Inflammatory macrophage (primary cell): ENCODE measurements at places on chromosomes 7 and 10.

- DNase-seq, result no peak
Measured at GRCh38 chr10:3813267-3813666, 28.3 kb upstream of the KLF6 start.

DNA sequence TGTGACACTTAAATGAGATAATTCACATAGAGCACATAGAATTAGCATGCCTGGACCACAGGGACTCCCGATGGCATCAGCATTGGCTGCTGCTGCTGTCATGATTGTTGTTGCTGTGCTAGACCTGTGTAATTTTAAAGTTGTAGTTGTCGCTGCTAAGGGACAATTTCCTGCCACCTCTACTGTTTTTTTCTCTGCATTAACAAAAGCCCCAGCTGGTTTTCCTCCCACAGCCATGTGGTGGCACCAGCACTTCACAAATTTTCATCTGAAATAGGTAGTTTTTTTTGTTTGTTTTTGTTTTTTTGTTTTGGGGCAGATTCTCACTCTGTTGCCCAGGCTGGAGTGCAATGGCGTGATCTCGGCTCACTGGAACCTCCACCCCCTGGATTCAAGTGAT, 25.4 kb upstream of the PRXL2A start:
- peak; percentile 70 for DNase-seq

DNA sequence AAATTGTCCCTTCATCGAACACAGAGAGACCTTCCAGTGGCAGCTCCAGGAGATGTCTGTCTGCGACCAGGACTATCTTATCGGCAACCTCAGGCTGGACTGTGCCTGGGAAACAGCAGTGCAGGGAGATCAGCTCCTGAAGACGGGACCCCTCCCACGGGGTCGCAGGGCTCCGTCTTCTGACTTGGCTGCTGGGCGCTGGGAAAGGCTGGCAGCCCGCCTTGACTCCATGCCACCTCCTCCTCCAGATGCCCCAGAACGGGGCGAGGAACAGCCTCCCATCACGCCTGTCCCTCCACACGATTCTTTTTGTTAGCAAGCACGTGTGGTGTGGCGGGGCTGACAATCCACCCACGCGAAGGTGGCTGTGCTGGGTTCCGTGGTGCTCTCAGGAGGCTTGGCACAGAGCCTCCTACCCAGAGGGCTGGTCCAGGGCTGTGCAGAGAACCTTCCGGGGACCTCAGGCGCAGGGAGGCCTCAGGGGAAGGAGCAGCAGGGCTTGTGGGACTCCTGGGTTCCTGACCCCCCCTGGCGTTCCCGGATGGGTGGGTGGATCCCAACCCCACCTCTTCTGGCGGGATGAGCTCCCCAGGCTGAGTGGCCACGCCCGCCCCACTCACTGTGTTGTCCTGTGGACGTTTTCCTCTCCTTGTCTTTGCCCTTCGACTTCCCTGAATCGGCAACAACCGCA, 47.6 kb upstream of the NKX6-2 start:
- no peak for DNase-seq

DNA sequence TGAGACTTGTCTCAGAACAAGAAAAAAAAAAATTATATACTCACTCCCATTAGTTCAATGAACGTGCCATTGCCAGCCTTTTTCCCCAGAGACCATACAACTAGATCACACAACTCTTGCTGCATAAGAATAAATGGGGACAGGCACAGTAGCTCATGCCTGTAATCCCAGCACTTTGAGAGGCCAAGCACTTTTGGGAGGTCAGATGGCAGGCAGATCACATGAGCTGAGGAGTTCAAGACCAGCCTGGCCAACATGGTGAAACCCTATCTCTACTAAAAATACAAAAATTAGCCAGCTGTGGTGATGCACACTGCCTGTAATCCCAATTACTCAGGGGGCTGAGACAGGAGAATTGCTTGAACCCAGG, 13.6 kb downstream of the PDLIM1 start:
- DNase-seq, result no peak

DNA sequence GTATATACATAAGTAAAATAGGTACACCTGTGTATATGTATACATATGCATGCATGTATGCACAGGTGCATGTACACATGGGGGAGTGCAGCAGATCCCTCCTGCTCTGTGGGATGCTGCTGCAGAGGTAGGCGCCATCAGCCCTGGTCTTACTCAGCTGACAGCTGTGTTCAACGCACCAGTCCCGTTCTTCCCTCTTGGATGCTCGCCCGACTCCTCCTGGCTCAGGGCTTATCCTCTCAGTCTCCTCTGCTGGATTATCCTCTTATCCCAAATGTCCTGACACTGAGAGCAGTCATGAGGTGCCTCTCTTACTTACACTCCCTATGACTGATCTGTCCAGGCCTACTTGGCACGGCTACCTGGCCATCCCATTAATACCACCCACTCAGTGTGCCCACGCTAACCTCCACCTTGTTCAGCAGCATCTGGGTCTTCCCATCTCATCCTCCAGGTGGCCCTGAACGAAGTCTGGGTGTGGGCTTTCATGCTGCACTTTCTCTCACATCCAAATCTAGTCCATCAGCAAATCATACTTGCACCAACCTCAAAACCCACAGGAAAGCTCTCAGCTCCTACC, 357.1 kb downstream of the TCERG1L start:
- DNase-seq, result no peak

GRCh38 chr10:35855155-35855947, 213.3 kb upstream of the FZD8 start:
- no peak for DNase-seq

GRCh38 chr10:97347317-97347716, 12.8 kb upstream of the FRAT2 start:
- no peak for DNase-seq

DNA sequence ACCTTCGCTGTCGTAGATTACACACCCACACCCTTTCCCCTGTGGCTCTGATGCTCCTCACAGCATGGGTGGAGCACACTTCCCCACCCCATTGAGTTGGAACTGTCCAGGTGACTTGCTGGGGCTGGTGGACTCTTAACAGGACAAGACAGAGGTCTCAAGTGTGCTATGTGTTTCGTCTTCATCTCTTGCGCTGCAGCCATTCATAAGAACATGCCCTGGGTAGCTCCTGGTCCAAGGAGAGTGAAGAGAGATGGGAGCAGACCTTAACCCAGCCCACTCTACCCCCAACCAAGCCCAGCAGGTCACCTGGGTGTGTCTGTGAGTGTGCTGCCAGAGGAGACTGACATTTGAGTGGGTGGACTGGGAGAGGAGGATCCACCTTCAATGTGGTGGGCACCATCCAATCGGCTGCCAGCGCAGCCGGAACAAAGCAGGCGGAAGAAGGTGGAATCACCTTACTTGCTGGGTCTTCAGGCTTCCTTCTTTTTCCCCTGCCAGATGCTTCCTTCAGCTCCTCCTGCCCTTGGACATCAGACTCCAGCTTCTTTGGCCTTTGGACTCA, 112.4 kb downstream of the HTR5A start:
- no peak for DNase-seq

- DNase-seq, result peak; percentile 52
Measured at GRCh38 chr10:71746344-71747037, 26.8 kb downstream of the VSIR start.

DNA sequence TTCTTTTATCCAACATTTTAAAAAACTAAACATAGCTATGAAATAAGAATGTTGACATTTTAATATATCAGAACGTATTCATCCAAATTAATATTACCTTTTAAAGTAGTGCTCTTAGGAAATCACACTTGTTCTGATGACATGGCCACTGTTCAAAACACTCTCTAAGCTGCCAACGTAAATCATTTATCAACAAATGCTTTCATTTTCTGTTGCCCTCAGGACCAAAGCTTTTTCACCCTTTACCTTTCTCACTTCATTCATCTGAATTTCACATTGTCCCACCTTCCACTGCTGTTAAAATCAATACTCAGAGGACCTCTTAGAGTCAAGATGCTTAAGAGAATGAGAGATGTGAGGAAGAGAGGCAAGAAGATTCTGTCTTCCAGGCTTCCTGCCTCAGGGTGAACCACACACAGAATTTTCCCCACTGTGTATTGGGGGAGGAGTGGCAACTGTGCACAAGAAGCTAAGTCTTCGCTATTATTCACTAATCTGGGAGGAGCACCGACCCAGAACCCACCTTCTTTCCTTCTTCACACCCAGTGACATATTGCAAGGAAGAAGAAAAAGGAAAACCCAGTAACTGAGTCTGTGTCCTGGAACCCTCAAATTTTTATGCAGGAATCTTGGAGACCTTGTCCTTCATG, 21.0 kb downstream of the HIBADH start:
- no peak for DNase-seq

DNA sequence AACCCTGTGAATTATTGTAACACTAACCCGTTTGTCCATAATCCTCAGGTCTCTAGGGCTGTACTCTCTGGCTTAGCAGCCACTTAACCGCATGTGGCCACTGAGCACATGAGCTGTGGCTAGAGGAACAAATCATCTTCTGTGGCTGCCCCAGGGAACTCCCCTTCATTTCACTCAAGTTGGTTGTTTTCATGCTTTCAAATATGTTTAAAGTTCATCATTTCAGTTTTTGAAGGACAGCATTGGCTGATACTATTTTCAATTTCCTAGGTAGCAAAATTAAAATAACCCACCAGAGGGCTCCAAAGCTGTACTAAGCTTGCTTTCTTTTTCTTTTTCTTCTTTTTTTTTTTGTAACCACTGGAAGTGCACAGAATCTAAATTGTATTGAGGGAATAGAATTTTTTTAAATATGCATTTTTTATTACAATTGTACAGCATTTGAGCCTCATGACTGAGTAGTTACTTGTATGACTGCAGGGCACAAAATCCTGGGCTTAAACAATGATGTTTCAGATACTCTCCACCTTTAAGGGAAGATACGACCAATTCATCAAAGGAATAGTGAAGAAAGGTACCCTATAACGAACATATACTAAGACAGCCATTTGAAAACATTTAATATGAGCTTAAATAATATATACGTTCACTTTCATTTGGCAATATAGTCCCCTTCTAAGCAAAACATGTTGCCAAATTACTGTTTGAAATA, 38.6 kb downstream of the MRC1 start:
- peak; percentile 26 for DNase-seq

- DNase-seq, result no peak
Measured at GRCh38 chr7:147992698-147993097, 597.9 kb upstream of the C7orf33 start.

DNA sequence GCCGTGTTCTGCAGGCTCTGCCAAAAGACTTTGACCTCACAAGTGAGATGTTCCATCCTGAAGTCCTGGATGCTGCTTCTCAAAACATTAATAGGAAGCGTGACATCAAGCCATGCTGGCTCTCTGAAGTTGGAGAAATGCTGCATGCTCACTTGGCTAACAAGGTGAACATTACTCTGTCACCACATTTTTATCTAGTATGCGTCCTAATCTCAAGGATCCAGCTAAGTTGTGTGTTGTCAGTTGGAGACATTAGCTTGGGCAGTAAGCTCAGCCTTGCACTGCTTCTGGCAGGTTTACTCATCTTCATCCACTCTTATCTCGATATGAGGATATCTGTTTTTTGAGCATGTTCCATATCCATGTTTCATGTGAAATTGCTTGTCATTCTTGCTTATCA, 165.2 kb downstream of the SDK1 start:
- DNase-seq, result no peak

DNA sequence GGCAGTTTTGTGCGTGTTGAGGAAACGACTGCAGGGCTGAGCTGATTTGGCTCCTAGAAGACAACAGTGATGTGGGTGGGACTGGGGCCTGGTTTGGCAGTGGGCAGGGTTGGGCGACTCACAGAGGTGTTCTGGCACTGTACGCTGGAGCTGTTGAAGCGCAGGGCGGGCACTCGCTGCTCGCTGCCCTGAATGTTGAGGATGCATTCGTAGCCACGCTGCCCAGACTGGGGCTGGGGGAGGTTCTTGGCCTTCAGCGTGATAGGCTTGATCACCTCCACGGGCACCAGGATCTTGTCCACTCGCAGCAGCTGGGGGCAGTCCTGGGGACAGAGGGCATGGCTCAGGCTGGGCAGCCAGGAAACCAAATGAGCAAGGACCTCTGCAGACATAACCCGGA, 365.4 kb downstream of the PLXNA4 start:
- no peak for DNase-seq

- DNase-seq, result no peak
Measured at GRCh38 chr7:4742051-4742573, 33.3 kb upstream of the AP5Z1 start.

DNA sequence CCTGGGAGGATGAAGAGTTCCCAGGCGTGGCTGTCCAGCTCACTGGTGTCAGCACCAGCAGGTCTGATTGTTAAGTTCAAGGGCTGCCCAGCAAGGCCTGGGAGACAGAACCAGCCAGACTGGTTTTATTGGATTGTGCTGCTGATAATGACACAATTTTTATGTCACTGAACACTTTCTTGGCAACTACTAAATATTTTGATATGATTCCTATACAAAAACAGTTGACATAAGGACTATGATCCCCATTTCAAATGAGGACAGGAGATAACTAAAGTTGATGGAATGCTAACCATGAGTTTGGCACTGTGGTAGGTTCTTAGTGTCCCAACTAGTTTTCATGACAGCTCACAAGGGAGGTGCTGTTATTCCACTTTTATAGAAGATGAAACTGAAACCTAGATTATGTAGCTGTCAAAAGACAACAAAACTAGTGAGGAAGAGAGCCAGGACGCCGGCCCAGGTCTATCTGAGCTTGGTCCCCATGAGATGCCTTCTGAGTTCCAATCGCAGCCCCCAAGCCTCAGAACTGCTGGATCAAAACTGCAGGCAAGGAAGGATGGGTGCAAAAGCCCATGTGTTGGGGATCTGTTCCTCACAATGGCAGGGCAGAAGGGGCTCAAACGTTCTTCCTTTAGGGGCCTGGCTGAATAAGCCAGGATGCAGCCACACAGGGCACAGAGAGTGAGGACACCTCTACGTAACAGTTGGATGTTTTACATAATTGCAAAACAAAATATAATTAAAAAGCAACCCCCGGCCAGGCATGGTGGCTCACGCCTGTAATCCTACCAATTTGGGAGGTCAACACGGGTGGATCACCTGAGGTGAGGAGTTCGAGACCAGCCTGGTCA, 52.8 kb downstream of the COBL start:
- DNase-seq, result no peak

DNA sequence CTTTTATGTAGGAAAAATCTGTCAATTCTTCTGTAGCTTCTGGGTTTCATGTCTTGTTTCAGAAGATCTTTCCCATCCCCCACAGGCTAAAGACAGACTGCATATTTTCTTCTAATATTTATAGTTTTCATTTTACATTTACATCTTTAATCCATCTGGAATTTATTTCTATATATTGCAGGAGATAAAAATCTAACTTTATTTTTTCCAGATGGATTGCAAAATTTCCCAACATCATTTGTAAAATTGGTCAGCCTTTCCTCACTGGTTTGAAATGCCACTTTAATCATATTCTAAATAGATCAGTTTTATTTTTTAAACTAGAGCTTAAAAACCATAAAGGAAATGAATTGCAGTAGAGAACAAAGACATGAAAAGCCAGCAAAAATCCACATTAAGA, 46.9 kb downstream of the TMEM26 start:
- DNase-seq, result no peak

- DNase-seq, result no peak
Measured at GRCh38 chr7:75663302-75663907, 75.3 kb downstream of the HIP1 start.

DNA sequence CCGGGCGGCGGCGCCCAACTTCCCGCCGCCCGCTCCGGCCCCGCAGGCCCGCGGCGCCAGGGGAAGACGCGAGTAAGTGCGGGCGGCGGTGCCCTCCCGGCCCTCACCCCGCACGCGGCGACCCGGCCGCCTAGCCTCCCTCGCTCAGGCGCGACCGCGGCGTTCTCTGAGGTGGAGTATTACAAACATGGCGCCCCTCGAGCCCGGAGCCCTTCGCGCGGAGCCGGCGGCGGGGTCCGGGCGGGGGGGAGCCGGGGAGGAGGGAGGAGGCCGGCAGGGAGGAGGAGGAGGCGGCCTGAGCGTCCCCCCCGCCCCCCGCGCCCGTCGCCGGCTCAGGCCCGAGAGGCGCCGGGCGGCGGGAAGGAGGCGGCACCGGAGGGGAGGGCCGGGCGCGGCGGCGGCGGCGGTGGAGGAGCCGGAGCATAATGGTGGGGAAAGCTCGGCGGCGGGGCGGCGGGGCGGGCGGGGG, at the start of gene ZMYND11:
Gene ZMYND11 (plus strand): TSS at position 324 of the 469 bp plus-strand sequence. CDS start 44,558 bp downstream, outside the sequence.
- DNase-seq, result peak; percentile 28
